Astrocyte of the spinal cord (primary cell): ENCODE measurements at places on chromosomes 2 and 18.
A peak's percentile ranks its signal among the peaks of the same experiment; 100 is the strongest.

DNA sequence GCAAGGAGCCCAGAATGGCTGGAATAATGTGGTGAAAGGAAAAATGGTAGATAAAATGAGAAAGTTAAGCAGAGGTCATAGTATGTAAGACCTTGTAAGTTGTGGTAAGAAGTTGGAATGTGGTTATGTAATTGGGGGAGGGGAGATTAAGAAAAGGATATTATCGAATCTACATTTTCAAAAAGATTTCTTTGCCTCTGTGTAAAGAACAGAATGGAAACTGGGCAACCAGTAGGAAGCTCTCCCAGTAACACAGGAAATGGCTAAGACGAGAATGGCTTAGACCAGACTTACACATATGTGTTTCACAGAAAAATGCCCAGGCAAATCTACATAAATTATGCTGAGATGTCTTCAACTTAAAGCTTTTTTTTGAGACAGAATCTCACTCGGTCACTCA is 13.2 kb downstream of the MEMO1 start:
- DNase-seq, result peak; percentile 32

DNA sequence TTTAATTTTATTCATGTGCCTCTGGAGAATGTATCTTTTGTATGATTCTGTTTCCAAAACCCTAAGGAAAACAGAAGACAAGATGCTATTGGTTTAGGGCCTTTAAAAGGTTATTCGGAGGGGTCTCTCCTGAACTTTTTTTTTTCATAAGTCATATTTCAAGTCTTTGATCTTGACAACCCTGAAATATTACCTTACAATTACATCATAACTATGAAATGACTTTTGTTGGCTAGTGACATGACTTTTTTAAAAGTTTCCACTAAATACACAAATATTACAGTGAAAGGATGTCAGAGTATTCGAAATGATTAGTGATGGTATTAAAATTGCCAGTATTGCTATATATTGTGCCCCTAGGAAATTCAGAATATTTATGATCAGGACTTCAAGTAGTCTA is 31.8 kb upstream of the FZD7 start:
- DNase-seq, result no peak

- DNase-seq, result no peak
These were observed 105.6 kb upstream of the NDUFV2 start for GRCh38 chr18:8996771-8997432.

- peak; percentile 43 for DNase-seq
These were observed 416.0 kb upstream of the HS6ST1 start for GRCh38 chr2:128734521-128735295.

- no peak for DNase-seq
These were observed 71.1 kb downstream of the TDRD15 start for GRCh38 chr2:21194858-21195271.

- no peak for DNase-seq
These were observed 13.0 kb upstream of the DLX1 start for GRCh38 chr2:172072303-172072702.
